ENCODE measurements at places on chromosomes 3 and 15.

- no peak for DNase-seq
These were observed 5.5 kb downstream of the TM2D3 start for GRCh38 chr15:101646672-101647071.

DNA sequence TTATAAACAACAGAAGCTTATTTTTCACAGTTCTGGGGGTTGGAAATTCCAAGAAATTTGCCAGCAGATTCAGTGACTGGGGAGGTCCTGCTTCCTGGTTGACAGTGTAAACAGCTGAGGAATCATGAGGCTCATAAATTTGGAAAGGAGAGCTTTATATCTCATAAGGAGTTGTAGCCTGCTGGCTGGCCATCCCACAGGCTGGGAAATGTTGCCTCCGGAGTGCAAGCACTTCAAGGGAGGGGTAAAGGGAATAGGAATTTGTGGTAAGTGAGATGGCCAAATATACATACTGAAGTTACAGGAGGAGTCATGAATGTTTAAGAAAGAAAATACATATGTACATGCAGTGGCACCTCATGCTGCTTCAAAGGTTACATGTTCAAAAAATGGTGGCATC, 217.2 kb upstream of the CBLB start:
- no peak for DNase-seq

GRCh38 chr3:100825574-100825973, 116.3 kb downstream of the TFG start:
- DNase-seq: no peak

- DNase-seq: no peak
These were observed 7.7 kb downstream of the POU1F1 start for GRCh38 chr3:87268646-87269211.

DNA sequence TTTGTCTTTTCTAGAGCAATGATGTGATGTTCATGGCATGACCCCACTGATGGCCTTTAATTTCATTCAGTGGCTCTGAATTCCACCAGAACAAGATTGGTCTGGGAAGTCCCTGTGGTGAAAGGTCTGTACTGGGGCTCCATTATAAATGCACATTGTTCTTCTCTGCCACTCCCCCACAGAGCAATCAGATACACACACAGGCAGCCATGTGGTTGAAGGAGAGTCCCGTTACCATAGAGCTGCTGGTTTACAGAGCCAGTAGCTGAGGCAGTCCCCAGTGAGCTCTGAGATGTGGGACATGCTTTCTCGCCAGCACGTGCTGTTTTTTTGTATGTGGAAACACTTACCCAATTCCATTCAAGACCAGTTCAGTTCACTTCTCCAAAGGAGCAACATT, 172.7 kb upstream of the TRIM42 start:
- no peak for DNase-seq

- DNase-seq: no peak
These were observed 25.8 kb downstream of the RTP3 start for GRCh38 chr3:46523556-46523955.

DNA sequence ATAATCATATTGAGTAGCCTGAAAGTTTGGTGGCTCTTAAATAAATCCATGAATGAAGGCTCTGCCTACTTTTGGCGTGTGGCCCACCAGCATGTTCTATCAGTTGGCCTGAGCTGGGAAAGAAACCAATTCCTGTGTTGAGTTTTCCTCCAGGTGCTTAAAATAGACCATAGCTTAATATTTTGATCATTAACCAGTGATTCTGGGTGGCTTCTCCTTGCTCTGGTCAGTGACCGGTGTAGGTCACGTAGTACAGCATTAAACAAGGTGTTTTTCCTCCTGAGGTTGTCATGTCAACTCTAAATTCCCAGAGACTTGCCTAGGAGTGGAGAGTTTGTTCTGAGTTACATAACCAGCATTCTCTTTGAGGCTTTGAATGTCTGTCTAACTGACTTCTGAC, 1.3 kb downstream of the HHLA2 start:
- no peak for DNase-seq

DNA sequence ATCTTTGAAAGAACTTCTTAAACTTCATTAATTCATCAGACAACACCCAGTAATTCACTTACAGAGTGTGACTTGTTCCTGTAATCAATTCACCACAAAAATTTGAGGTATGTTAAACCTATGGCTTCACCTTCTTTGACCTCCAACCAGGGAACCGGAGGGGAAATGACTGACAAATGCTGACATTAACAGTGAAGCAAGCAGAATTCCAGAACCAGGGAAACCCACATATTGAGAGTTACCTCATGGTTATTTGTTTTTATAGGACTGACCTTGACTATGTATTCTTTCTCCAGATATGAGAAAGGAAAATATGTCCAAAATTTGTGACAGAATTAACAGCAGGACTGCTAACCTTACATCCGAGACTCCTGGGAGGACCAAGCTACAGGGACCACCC, 2.7 kb downstream of the P3H2 start:
- no peak for DNase-seq

GRCh38 chr15:57203906-57204305, 172.4 kb upstream of the CGNL1 start:
- DNase-seq: no peak

DNA sequence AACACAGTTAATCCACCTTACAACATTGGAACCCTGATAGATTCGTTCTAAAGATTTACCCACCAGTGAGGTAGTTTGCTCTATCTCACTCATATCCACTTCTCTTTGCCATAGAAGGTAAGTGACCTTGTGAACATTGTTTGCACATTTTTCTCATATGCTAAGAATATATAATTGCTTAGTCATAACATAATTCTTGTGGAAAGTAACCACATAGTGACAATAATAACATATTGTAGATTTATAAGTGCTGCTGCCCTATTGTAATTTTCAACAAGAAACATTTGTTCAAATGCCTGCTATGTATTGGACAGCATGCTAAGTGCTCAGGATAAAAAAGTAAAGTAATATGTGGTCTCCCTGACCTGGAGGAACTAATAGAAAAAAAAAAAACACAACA, 554.2 kb upstream of the KCNMB2 start:
- DNase-seq: no peak

GRCh38 chr3:36379872-36380220, 458 bp upstream of the STAC start:
- DNase-seq: no peak
